ENCODE measurements at places on chromosomes 12 and 14.

- no peak for DNase-seq
Measured at GRCh38 chr12:7637615-7638014, 28.1 kb downstream of the APOBEC1 start.

GRCh38 chr12:92478692-92479091 is 224.1 kb upstream of the PLEKHG7 start:
- DNase-seq: no peak

DNA sequence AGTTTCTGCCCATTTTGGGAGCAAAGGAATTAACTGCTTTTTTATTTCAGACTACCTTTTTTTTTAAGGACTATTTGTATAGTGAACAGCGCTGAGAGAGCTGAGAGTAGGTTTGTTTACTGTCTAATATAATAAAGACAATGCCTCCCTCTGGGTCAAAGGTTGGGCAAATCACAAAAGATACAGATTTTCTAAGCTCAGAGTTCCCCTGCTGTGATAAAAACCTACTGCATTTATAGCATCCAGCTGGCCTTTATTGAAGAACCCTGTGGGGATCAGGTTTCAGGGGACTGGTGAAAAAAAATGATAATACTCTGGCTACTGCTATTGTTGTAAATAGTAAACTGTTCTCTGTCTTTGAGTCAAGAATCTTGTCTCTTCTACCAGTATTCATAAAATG is 28.7 kb downstream of the CCDC59 start:
- DNase-seq: no peak

- no peak for DNase-seq
Measured at GRCh38 chr12:121905746-121906145, 12.6 kb upstream of the CFAP251 start.

DNA sequence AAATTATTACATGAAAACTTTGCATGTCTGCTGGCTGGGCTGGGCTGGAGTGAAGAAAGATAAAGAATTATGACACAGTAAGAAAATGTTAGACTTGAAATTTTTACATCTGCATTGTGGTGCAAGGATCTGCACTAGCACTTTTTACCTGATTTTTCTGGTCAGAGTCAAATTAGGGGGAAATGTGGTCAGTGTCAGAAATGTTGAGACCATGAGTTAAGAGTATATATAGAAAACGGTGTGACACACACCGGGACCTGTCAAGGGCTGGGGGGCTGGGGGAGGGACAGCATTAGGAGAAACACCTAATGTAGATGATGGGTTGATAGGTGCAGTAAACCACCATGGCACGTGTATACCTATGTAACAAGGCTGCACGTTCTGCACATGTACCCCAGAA is 90.3 kb downstream of the IGF1 start:
- no peak for DNase-seq
